ENCODE measurements at places on chromosomes 6 and 20.
A peak's percentile ranks its signal among the peaks of the same experiment; 100 is the strongest.

GRCh38 chr6:157650801-157651200, 172.2 kb upstream of the SNX9 start:
- no peak for DNase-seq

DNA sequence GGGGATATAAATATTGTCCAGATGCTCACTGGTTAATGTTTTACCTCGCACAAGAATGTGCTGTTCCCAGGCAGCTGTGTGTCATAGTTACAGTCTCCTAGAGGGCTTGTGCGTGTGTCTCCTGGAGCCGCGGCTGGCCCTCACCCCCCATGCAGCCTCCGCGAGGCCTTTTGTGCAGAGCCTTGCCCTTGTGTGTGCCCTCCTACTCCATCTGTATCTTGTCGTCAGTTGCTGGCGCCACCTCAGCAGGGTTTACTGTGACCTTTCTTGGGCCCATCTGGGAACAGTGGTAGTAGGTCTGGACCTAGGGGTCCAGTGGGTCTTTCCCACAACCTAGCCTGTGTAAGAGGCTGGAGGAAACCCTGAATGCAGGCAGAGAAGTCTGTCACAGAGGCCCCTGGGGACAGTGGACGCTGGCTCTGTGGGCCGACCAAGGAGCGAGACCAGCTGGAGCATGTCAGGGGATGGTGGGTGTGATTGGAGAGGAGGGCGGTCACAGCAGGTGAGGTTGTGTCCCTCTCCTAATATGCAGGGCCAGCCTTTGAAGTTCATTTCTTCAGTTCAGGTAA, 35.2 kb downstream of the PPP1R14C start:
- DNase-seq = no peak

DNA sequence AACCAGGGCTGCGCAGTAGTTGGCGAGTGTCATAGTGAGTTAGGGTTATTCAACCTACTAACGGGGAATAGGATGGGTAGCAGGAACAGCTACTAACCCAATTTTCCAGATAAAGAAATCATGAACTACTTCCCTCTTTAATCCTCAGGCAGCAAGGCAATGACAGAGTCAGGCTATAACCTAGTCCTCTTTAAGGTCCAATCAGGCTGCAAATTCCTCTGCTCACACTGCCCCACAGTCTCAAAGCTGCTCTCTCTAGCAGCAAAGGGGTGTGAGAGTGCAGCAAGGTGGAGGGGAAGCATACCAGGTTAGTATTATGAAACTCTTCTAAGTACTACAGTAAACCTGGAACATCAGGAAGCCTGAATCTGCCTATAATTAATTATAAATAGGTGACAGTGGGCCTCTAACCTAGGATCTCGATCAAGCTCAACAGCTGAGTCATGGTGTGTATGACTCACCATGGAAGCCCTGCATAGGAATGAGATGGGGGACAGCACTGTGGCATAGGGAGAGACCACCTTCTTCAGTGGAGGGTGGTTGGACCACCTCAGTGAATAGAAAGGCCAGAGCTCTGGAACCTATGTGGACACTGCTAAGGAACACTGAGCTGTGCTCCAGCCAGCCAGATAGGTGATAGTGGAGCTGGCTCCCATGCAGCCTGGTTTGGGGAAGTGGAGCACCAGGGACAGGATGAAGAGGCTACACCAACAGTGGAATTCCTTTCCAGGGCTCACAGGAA, 7.9 kb downstream of the PEX6 start:
- no peak for DNase-seq

DNA sequence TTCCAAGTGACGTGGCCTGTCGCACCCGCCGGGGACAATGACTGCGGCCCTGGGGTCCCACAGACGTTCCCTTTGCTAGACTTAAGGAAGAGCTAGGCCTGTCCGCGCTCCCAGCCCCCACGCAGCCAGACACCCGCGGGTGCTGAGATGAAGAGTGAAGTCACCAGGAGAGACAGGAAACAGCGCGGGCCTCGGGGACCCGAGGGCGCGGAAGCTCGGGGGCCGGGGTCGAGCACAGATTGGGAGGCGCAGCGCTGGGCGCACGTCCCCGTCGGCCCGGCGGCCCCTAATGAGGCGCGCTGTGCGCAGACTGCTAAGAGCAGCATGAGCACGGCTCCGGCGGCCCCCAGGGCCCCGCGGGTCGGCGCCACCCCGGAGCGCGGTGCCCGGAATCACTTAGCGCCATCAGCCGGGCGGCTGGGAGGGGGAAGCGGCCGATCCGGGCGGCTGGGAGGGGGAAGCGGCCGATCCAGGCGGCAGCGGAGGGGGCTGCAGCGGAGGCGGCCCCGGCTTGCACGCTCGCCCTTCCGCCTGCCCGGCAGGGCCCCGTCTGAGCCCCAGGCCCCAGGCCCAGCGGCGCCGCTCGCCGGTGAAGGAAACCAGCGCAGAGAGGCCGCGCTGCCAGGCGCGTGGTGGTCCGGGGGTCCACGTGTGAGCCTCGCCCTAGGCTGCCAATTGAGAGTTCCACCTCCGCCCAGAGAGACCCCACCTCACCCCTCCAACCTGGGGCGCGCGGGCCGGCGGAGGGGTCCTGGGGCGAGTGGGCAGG, 8.3 kb upstream of the AVP start:
- peak; percentile 14 for DNase-seq

GRCh38 chr20:58614366-58614765, 36.7 kb upstream of the STX16 start:
- DNase-seq = no peak

DNA sequence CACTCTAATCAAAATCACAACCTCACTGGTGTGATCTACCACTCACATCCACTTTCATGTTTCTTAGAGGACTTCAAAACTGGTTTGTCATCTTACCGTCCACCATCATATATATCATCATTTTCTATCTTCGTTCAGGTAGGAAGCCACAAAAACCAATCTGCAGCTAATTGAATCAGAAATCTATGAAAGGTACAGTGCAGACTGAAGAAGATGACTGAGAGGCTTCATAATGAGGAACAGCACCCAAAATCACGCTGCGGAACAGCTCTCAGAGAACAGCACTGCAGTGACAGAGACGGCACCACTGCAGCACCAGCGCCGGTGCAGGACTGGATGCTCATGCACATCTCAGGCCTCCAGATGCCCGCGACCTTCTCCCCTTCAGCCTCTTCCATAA, 13.0 kb downstream of the GMDS start:
- DNase-seq = no peak

- DNase-seq = no peak
Measured at GRCh38 chr6:19999319-20000191, 162.4 kb downstream of the ID4 start.

DNA sequence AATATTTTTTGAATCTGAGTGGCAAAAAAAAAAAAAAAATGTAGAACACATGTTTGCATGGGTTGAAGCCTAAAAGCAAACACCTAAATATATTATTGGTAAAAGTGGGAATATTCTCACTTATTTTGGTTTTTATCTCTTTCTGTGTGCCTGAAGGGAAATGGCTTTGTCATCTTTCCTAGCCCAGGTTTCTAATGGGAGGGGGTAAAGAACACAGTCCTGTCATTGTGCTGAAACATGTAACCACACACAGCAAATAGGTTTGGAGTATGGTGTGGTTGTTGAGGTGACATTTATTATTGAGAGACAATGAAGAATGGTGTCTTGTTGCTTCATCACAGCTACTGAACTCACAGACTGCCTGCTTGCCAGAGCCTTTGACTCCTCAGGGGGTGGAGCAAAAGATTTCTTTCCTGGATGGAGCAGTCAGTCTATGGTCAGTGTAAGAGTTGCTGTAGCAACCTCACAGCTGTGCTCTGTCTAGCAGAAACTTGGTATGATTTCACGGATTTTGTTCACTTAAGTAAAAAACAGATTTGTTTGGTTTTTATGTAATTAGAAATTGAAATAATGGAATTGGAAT, 70.2 kb downstream of the CEP57L1 start:
- no peak for DNase-seq

DNA sequence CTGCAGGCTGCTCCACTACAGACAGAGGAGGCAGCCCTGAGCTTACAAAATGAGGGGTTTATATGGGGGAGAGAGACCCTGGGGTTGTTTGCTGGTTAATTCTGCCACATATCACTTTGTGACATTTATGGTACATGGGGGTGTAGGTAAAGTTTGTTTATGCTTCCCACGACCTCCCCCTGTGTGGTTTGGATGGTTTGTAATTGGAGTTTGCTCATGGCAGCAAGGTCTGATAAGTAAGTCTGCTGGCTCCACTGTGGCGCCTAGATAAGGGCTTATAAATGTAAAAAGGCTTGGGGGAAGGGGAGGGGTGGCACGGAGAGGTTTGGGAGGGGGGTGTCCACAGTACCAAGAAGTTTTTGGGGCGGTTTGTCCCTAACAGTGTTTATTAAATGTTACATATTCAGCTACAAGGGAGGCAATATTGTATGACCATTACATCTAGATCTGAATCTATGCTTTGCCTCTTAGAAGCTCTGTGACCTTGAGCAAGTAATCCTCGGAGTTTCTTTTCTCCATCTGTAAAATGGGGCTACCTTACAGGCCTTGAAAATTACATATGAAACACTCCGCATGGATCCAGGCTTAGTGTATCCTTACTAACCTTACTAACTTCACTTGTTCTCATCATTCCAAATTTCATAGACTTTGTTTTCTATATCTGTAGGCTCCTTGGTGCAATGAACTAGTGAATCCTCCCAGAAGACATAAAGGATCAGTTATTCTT, 204.8 kb upstream of the NOX3 start:
- DNase-seq = no peak

GRCh38 chr20:44651684-44652423, at the start of gene ADA:
Gene ADA, minus strand, starts transcription at chr20:44651699. Its CDS starts 92 bp downstream, at chr20:44651607.
- DNase-seq = no peak

DNA sequence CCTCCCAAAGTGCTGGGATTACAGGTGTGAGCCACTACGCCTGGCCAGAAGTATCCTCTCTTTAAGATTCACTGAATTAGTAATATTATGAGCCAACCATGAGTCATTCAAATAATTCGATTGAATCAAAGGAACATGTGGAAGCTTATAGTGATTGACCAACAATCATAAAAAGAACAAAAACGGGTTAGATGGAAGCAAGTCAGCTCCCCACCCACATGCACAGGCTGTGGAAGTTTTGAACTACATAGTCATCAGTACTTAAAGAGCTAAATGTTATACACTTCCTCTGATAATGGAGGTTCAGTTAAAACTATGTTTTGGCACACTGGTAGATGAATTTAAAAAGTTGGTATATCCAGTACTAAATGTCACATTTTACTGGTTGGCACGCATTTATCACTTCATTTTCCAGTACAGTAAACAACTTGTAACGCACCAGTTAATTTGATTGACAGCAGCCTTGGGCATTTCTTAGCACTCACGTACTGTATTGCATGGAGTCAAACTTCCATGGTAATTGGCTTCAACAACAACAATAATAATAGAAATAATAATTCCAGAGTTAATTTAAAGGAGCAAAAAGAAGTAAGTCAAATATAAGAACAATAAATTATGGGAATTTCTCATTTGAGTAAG, 1107.3 kb upstream of the MAP3K7 start:
- no peak for DNase-seq

- DNase-seq = no peak
Measured at GRCh38 chr6:38512211-38512610, 127.5 kb downstream of the BTBD9 start.

DNA sequence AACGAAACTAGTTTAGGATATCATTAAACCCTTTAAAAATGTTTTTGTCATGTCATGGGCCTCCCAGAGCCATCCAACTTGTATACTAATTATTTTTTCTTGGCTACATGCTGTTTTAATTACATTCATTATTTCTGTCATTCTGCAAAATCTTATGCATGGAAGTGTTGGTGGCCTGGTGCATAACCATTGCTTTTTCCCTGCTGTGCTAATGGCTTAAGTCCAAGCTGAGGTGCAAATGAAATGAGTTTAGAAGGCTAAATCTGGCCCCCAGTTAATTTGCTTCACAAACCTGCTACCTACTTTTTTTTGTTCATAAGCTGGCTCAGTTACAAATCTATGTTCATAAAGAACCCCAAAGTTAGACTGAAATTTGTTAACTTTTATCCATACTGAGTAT, 1249.9 kb downstream of the EPHA7 start:
- no peak for DNase-seq

DNA sequence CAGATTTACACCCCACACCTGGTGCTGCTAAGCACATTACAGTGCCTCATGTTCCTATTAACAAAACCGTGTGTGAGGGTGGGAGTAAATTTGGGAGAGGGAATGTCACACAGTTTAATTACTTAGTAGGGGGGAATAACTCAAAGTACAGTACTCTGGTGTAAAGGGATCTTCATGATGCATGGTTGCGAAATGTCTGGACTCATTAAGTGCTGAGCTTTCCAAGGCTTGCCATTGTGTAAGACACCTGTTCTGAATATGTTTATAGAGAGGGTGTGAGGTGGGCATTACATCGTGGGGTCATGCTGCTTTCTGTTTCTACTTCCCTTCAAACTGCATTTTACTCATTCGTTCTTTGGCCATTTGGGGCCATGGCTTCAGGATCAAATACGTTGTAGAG, 181.2 kb downstream of the ADGRG6 start:
- DNase-seq = no peak

DNA sequence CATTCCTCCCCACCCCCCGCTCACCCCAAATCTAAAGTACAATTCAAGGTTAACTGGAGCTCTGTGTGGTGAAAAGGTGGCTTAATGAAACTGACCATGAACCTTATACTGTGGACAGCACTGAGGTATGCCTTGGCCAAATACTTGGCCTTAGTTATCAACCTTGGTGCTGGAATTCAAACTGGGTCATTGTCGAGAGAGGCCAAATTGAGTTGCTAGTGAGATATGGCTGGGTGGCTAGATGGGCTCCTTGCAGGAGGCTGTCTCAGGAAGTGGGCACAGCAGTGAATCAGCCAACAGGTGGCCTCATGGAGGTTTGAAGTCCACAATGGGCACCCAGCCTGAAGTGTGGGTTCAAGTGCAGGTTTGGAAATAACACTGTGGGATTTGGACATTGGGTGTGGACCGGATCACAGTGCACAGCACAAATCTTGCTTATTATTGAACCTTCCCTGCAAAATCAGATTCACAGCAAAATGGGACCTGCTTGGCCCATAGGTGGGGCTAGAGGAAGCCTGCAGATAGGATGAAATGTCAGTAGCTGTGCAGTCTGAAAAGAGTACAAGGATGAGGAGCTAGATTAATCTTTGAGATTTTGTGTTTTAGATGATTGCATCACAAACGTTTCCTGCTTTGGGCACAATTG, 5.6 kb upstream of the BTBD3 start:
- no peak for DNase-seq

GRCh38 chr20:42678895-42679294, 510.8 kb downstream of the PTPRT start:
- DNase-seq = no peak

DNA sequence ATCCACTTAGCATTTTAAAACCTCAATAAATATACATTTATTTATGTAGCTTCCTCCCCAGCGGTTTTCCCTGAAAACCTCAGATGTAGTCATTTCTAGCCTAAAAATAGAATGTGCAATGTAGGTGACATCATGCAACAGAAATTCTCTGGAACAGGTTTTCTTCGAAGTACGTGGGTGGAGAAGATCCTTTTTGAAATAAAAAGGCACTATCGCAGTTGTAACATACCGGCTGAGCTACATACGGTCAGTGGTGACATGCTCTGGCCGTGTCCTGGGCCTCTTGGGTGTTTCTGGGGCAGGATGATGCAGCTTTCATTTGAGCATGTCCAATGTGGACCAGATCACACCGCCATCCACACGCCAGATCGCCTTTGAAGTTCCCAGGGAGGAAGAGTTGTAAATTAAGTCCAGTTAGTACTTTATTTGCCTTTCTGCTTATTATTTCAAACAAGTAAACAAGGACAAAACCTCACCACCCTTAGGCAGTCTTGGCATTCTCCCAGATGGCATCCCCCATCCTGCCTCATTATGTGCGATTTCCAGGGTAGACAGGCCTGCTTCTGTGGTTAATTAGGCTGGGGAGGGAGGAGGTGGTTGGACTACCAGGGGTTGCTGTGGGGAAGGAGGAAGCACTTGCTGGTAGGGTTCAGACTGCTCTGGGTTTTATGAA, 109.5 kb upstream of the CLDN20 start:
- no peak for DNase-seq

GRCh38 chr6:51550243-51550642, 537.2 kb downstream of the PKHD1 start:
- DNase-seq = no peak

Data from activated CD4-positive, alpha-beta T cell treated with anti-CD3 and anti-CD28 coated beads for 24 hours (primary cell).